ENCODE measurements at places on chromosomes 5 and 9.

DNA sequence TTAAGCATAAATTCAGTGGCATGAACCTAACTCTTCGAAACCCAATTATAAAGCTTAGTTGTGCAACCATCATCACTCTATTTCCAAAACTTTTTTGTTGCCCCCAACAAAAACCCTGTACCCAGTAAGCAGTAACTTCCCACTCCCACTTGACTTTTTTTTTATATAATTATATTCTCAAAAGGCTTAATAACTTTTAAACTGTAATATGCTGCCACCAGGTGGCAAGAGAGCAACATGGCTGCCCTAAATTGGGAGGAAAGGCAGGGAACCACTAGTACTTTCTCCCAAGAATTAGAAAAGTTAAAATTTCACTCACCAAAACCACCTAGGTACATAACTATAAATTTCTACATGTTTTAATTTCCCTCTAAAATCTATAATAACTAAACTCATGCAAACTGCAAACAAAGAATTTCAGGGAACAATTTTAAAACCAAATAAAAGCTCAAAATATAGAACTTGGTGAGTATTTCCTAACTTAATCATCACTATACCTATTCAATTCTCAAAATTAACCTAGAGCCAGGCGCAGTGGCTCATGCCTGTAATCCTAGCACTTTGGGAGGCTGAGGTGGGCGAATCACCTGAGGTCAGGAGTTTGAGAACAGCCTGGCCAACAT, 50.2 kb upstream of the RNF38 start:
- peak; percentile 14 for DNase-seq

DNA sequence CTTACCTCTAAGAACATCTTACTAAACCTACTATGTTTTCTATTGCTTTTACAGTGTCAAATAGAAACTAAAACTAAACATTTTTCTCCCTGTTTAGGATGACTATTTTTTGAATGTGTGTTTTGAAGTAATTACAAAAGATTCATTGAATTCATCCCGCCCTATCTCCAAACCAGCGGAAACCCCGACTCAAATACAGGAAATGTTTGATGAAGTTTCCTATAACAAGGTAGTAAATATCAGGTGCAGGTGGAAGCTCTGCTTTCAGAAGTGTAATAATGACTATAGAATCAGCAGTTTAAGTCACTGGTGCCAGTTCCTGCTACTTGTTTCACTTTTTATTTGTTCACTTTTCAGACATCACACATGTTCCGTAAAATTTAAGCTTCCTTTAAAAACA, 20.0 kb downstream of the ERAP2 start:
- no peak for DNase-seq

DNA sequence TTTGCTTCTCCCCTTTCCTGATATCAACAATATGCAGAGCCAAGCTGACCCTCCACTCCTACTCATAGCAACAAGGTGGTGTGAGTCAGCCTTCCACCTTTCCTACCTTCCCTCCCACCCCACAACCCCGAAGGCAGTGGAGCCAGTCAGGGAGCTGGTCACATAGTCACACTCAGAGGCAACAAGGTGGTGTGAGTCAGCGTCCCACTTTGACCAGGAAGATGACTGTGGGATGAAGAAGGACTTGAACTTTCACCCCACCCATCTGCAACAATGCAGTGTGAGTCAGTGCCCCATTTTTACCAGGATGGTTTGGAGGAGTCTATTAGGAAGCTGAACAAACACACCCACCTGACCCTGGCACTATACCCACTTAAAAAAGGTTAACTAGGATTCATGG, 30.1 kb upstream of the ZNF782 start:
- DNase-seq: no peak

DNA sequence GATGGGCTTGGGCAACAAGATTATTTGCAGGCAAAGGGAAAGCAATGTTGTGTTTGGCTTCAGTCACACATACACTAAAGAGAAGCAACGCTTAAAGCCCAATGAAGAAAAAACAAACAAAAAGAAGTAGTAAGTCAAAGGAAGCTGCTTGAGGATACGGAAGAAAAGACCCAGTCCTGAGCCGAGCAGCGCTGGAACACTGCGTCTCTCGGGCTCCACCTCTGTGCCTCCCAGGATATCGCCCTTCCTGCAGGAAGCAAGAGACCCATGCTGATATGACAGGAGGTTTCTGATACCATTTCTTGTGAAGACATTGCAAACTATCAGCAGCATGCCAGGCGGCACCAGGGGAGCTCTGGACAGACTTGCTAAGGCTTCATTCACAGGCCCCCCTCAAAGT, 9.9 kb downstream of the GNAQ start:
- no peak for DNase-seq

- DNase-seq: no peak
These were observed 27.1 kb upstream of the MYORG start for GRCh38 chr9:34403554-34404380.

DNA sequence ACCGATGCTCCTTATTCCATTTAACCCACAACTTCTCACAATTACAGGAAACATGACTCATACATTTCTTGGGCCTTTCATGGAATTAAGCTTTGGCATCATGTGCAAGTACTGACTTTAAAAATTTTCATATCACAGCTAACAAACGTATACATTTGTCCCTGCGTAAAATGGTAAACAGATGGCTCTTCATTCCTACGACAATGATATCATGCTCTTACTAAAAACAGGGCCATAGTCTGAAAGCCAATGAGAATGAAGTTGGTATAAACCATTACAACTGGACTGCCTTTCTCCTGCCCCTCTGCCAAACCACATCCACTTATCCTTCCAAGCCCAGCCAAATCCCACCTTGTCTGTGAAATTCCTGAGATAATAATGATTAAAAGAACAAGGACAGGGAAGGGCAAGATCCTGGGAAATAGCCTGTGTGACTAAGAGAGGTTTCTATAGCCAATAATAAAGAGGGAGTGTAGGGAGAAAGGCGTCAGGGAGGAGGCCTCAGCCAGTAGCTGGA, 44.9 kb upstream of the ZNF366 start:
- no peak for DNase-seq

DNA sequence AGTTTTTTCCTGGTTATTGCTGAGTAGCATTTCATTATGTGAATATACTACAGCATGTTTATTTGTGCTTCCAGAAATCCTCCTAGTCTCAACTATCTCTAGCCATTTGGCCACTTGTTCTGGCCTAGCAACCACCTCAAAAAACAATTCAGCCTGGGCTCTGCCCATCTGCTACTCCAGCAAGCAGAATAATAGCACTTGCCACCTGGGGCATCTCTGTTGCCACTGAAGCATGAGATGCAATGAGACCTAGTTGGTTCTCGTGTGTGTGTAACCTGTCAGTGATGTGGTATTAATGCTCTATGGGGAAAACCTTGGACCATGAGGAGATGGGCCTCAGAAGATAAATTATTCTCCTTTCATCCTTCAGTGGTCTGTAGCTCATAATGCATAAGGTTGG, 129.5 kb downstream of the RNF180 start:
- no peak for DNase-seq

GRCh38 chr9:79357616-79358015, 214.1 kb upstream of the TLE4 start:
- no peak for DNase-seq

DNA sequence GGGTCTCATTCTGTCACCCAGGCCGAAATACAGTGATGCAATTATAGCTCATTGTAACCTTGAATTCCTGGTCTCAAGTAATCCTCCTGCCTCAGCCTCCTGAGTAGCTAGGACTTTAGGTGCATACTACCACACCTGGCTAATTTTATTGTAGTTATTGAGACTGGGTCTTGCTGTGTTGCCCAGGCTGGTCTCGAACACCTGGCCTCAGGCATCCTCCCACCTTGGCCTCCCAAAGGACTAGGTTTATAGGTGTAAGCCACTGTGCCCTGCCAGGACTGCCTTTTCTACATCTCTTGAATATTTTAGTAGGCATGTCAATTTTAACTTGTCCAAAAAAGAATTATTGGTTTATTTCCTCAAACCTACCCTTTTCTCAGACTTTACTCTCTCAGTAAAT, 16.9 kb downstream of the DENND4C start:
- no peak for DNase-seq

- DNase-seq: no peak
These were observed 38.6 kb downstream of the MRPS30 start for GRCh38 chr5:44847206-44847852.

DNA sequence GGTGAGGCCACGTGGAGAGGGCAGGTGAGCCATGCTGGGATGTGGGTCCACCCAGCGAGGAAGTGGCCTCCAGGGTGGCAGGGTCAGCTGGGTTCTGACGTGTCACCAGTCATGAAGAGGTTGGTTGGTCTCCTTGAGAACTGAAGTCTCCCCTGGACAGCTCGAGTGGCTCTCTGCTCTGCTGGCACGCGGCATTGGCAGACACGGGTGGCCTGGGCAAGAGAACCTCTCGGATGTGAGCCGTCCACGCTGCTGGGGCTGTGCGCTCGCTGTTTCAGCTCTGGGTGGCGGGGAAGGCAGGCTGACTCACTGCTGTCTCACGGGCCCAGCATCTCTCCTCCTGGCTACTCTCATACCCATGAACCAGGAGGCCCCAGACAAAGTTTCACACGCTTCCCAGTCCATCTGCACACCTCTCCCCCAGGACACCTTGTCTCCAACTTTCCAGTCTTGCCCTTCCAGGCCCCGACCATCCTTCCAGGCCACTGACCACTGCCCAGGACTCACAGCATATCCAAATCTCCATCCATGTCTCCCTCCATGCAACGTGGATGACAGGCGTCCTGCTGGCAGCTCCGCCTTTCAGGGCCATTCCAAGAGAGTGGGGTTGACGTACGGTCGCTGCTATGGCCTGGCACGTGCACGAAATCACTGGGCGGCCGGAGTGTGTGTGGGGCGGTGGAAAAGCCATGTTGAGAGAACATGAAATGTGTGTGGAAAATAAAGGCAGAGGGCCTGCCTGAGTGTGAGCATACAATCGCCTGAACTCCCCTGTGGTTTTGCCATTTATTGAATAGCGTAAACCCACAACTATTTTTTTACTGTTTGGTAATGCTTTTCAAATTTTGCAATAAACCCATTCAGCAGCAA, 145.0 kb upstream of the COL5A1 start:
- DNase-seq: no peak

DNA sequence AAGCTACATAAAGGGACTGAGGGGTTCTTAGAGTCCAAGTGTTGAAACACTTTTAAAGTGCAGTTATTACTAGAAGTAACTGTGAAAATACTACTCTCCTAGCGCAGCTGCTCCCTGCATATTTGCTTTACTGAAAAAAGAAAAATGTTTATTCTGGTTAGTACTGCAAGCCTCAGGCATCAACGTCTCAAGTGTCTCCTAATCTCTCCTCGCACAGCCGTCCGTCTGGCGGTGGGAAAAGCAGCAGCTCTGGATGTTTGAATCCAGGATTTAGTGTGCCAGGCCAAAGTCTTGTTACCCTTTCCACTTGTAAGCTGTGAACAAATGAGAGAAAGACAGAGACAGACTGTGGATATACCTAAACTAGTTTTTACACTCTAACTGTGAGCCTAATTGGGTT, 31.1 kb downstream of the RORB start:
- DNase-seq: no peak

DNA sequence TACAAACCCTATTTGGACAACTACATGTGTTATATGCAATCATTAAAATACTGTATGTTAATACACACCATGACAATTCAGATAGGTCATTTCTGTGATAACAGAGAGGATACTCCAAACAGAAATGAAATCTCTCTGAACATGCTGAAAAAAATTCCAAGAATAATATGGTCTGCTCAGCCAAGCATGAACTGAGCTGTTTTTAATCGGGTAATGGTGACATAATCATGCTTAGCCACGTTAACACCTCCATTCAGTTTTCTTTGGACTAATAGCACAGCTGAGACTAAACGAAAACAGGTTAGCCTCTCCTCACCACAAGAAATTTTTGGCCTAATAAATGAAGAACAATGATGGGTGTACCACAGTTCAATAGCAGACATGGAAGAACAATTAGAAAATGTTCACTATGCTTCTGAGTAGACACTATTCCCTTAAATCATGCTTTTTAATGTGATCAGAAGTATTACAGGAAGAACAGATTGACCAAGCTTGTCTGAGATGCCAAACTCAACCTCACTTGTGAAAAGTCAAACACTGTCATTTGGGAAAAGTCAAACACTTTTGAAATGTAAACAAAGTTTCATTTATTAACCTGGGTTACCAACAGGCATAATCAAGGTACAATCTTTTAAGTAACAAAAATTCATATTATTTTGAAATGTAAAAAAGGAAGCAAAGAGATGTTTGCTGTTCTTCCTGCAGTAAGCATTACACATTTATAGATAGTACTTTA, 19.4 kb downstream of the RAB14 start:
- no peak for DNase-seq

DNA sequence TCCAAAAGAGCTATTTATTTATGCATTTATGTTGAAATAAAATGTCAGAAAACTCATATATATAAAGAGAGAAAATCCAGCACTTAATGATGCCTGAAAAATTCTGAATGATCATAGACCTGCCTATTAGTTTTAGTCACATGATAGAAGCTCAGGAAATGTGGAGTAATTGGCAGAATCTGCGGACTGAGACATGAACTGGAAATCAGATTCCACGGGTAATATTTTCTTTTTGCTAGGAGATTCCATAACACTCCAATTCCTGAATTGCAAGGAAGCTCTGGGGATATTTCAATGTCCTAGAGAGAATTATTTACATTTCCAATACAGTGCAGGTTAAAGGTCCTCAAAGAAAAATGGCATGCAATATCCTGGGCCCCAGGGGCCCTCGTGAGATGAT, 778.8 kb downstream of the SEMA5A start:
- peak; percentile 19 for DNase-seq

GRCh38 chr5:38764937-38765391, 80.8 kb upstream of the OSMR start:
- DNase-seq: no peak

DNA sequence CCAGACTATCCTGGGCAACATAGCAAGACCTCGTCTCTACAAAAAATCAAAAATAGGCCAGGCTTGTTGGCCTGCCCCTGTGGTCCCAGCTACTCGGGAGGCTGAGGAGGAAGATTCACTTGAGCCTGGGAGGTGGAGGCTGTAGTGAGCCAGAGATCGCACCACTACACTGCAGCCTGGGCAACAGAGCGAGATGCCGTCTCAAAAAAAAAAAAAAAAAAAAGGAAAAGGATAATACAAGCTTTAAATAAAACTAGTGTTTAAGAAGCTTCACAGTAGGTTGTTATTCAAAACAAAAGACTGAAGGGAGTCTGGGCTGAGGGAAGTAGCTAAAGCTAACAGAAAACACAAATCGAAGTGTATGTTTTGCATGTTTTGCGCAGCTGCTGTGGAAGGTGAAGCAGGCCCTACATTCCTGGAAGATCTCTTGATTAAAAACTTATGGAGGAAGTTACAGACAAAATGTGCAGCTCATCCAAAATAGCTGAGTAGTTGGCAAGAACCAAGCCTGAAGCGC, 581 bp upstream of the C9orf40 start:
- peak; percentile 65 for DNase-seq

- DNase-seq: no peak
These were observed 36.7 kb upstream of the SLC2A8 start for GRCh38 chr9:127360250-127360649.

DNA sequence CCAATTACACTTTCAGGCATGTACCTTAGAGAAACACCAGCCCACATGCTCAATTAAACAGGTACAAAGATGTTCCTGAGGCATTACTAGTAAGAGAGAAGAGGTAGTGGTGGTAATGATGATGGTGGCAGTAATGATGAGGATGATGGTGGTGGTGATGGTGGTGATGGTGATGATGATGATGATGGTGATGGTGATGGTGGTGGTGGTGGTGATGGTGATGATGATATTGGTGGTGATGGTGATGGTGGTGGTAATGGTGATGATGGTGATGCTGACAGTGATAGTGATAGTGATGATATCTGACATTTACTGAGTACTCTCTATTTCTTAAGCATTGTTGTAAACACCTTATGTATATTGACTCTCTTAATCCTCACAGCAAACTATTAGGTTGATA, 318.4 kb downstream of the NSG2 start:
- DNase-seq: no peak

Data from forelimb muscle (tissue), 1 donor.